ENCODE measurements at places on chromosomes 6 and 20.

DNA sequence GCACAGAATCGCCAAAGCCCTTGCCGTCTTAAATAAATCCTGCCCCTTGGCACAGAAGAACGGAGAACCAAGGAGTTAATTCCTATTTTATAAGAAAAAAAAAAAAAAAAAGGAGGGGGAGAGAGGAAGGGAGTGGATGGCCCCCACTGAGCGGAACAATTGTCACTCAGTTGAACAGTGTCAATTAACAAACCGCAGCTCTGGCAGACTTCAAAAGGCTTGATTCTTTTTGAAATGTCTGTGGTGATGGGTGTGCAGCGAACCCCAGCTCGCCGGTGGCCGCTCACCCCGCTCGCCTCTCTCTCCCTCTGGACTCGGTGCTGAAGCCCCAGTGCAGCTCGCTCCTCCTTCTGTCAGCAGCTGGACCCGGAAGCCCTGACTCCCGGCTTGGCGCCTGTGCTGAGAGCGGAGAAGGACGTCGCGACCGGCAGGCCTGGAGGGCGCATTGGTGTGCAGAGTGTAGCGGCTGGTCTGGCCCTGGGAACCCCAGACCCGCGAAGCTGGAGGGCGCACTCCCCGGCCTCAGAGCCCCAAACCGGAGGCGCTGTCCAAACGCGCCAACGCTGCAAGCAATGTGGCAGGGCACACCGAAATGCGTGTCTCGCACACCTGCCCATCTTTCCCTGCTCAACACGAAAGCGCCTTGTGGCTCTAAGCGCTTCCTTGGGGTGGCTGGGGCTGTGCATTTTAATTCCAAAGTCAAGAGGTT is 3.4 kb downstream of the LINC00237 start:
- peak; percentile 47 for DNase-seq

DNA sequence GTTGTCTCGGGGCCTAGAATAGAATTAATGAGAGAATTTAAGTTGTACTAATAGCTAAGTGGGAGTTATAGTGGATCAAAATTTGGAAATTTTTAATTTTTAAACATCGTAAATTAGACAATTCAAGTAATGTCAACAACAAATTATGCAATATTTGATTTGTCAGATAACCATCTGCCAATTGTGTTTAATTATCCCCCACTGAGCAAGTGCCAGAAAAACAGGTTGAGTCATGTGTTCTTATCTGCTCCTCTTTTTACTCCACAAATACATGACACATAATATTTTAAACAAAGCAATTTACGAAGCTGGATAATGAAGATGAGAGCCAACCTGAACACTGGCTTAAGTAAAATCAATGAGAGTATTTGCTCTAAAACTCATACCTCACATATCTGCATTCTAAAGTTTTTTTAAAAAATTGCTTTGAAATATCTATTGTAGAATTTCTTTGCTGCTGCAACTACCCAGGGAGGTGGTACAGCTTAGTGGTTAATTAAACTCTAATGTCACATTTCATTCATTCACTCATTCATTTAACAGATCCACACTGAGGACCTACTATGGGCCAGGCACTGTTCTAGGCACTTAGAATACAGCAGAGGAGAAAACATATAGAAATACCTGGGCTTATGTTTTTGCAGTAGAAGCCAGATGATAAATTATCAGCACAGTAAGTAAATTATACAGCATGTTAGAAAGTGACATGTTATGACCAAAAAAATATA is 57.1 kb upstream of the MAP7 start:
- DNase-seq, result no peak

GRCh38 chr6:33727932-33728331 is 16.4 kb upstream of the UQCC2 start:
- DNase-seq, result no peak

GRCh38 chr6:30329331-30329730 is 2.6 kb downstream of the TRIM39 start:
- peak; percentile 46 for DNase-seq

DNA sequence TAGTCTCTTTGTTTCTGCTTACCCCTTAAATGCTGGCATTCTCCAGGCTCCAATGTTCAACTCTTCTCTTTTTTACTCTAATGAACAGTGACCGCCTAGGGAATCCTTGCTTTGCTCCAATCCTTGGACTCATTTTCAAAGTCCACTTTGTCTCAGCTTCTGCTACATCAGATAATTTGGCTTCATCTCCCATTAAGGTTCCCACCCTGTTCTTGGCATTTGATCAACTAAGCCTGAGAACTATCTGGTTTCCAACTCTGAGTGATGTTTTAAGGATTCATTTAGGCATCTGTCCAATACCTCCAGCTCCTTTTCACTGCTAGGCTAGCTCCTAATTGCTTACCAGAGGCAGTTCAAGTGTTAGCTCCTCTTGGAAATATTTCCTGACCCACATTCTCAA is 64.9 kb downstream of the ME1 start:
- no peak for DNase-seq

- DNase-seq, result no peak
These were observed 370.9 kb upstream of the MARCKS start for GRCh38 chr6:113486199-113486598.

- no peak for DNase-seq
These were observed 16.0 kb downstream of the KIF13A start for GRCh38 chr6:17971128-17972073.

- no peak for DNase-seq
These were observed 118.0 kb upstream of the CD93 start for GRCh38 chr20:23203951-23204730.

- DNase-seq, result no peak
These were observed 32.0 kb downstream of the KIF6 start for GRCh38 chr6:39693206-39693605.

DNA sequence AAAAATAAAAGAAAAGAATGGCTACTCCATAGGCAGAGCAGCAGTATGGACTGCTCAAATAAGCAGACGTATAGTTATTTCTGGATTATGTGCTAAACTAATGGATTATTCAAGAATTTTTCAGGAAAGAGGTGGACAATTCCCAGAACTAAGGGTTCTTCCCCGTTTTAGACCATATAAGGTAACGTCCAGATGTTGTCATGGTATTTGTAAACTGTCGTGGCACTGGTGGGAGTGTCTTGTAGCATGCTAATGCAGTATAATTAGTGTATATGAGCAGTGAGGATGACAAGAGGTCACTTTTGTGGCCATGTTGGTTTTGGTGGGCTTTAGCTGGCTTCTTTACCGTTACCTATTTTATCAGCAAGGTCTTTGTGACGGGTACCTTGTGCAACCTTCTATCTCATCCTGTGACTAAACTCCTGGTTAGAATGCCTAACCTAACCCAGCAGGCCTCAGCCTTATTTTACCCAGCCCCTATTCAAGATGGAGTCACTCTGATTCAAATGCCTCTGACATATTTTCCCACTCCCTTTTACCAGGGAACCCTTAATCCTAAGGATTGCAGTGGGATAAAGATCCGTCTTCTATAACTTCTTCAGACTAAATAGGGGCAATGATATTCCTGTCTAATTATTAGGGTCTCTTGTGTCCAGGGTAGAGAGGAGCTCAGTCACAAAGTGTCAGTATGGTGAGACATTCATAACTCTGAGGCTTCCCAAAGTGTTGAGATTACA is 11.1 kb upstream of the TRIM38 start:
- no peak for DNase-seq

GRCh38 chr6:53947780-53948179 is 153.0 kb downstream of the LRRC1 start:
- DNase-seq, result no peak

GRCh38 chr6:27091661-27092315 is 155.7 kb upstream of the PRSS16 start:
- DNase-seq, result peak; percentile 26

DNA sequence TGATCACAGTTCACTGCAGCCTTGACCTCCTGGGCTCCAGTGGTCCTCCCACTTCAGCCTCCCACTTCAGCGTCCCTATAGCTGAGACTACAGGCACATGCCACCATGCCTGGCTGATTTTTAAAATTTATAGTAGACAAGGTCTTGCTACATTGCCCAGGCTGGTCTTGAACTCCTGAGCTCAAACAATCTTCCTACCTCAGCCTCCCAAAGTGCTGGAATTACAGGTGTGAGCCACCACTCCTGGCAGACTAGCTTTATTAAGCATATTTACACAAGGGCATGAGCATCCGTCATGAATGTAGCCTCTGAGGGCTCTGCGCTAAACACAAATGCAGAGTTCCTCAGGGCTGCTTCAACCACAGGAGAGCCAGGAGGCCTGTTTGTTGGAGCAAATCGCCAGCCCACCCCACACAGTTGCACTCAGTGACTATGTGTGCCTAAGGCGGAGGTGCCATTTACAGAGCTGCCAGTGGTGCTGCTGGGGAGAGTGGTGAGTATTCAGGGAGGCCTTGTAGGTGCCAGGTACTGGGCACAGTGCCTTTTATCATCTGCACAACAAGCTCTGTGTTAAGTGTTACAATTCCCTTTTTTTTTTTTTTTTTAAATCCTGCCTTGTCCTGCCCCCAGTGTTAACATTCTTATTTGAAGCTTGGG is 78.2 kb downstream of the PSMG4 start:
- no peak for DNase-seq

DNA sequence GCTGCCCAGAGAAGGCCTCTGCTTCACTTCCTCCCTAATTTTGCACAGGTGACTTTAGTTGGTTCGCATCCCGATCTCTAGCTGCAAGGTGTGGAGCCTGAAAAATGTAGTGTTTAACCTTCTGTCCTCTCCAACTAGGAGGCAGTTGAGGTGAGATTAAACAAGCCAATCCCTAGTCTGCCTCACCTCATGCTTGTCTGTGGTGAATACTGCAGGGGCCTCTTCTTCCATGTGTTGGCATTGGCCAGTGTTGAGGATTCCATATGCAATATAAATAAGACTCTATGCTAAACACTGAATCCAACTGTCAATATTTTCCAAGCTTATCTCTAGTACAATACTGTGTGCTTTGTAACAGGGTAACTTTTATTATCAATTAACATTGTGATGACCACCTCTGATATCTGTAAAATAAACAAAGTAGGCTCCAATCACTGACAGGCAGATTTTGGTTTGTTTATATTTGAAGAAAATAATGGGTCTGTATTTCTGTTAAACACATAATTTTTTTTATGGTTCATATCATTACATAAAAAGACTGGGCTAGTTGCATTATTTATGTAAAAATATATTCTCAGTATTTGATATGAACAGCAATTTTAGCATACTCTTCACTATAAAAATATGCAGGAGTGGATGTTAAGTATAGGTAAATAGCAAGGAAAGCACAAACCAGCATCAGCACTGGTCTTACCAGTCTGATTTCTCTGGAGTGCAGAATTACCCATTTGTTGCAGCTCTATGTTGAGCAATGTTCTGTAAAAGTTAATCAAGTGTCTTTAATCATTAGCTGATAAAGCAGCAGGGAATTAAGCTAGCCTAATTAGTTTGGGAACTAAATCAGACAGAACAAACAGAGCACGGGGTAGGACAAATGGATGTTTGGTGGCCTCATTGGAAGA is 74.0 kb downstream of the ANKRD6 start:
- no peak for DNase-seq

- DNase-seq, result no peak
These were observed 52.4 kb upstream of the TINAG start for GRCh38 chr6:54255886-54256285.

DNA sequence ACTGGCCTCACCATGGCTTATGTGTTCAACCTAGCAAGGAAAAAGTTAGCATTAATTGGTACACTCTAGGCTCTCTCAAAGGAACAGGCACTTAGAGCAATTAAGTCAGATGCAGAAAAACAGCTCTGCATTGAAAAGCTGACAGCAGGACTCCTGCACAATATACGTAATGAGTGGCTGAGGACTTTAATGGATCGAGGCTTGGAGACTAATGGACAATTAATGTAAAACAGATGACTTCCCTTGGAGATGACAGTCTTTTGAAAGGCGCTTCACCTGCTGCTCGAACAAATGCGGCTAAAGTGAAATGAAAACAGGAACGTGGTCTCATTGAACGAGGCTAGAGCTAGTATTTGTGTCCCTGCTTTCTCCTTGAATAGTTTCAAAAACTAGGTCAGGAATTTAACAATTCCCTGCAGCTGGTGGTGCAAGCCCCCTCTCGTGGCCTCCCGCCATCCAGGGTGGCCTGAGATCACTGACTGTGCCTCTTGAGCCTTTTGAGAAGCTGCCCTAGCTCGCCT is 137.1 kb downstream of the ELOVL4 start:
- no peak for DNase-seq

DNA sequence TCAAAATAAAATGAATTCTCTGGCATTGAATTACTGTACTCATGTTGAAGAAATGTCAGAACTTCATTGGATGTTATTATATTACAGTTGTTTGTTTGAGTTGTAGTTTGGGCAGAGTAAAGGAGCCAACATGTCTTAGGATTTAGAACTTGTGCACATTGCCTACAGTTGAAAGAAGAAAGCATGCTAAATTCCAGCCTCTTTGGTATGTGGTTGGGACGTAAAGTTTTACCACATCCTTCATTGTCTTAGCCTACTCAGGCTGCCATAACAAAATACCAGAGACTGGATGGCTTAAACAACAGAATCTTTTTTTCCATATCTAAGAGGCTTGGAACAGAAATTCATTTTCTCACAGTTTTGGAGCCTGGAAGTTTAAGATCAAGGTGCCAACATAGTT is 42.4 kb downstream of the HFE start:
- no peak for DNase-seq

DNA sequence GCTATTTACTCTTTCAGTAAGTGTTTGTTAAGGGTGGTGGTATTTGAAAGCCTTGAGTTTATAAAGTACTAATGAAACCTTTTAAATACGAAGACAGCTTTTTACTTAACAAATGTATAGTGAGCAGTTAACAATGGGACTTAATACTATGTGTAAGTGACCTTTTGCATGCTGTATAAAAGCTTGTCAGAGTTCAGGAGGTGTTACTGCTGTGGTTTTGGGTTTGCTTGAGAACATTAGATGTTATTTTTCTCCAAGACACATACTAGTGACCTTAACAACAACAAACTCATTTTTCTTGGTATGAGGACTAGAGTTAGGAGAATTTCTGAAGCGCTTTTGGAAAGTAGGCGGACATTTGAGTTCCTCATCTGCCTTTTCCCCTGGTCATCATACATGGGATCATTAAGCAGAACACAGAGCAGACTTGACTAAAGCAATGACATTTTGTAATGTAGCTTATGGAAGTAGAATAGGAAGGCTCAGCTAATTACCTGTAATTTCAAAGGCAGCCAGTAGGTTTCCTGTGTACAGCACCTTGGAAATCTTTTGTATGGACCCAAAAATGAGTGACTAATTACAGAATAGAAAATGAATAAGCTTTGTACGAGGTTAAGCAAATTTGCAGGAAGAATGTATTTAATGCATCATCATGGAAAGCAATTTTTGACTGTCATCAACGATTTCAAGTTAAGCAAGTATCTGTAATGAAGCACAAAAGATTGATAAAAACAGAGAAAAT is 14.1 kb downstream of the CDYL start:
- no peak for DNase-seq

Data from suppressor macrophage treated with lipopolysaccharide for 4 hours (primary cell).